Small intestine (tissue), 16 donors: ENCODE measurements at places on chromosomes 11 and 22. TPM values are rescaled to one million over a fixed set of nuclear protein-coding genes. Genes with fewer than 3 reads are reported as not detected.

DNA sequence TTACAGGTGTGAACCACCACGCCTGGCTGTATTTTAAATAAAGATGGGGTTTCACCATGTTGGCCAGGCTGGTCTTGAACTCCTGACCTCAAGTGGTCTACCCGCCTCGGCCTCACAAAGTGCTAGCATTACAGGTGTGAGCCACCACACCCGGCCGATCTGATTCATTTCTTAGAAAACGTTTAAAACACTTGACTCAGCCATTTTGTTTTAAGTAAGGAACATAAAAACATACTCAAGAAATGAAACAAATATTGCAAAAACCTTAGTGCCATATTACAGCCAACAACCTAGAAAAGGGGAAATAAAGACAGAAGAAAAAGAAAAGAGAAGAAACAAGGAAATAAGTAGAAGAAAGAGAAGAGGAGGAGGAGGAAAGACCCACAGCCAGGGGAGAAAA is 17.4 kb downstream of the LRFN4 start:
- H3K4me3 ChIP-seq, result no peak overlapping the region
- H3K27me3 ChIP-seq, result no peaks in the 10 kb centered on the region
- no peaks in the 10 kb centered on the region for H3K36me3 ChIP-seq
- no peaks in the 10 kb centered on the region for H3K4me1 ChIP-seq

GRCh38 chr22:27668828-27669797 is 132.4 kb downstream of the MN1 start:
- H3K36me3 ChIP-seq, result no peaks in the 10 kb centered on the region
- peak; percentile 52 for DNase-seq
- H3K27ac ChIP-seq, result peak overlapping the region; percentile 33
- H3K4me1 ChIP-seq, result no peaks in the 10 kb centered on the region
- H3K27me3 ChIP-seq, result no peaks in the 10 kb centered on the region
- H3K4me3 ChIP-seq, result no peak overlapping the region

DNA sequence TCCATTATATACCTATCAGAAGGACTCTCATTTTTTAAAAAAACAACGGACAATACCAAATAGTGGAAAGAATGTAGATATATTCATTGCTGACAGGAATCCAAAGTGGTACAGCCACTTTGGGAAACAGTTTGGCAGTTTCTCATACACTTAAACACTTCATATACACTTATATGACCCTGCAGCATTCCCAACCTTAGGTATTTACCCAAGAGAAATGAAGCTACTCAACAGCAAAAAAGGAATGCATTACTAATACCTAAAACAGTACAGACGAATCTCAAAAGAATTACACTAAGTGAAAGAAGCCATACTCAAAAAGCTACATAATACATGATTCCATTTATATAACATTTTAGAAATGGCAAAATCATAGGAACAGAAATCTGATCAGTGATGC is 51.5 kb downstream of the RBFOX2 start:
- no peak overlapping the region for H3K27ac ChIP-seq
- no peak overlapping the region for H3K4me3 ChIP-seq
- no peak for DNase-seq
- no peaks in the 10 kb centered on the region for H3K36me3 ChIP-seq

GRCh38 chr11:111554532-111554931 is 14.0 kb downstream of the LAYN start:
- H3K36me3 ChIP-seq, result no peaks in the 10 kb centered on the region
- H3K4me1 ChIP-seq, result no peaks in the 10 kb centered on the region
- no peak overlapping the region for H3K27ac ChIP-seq
- no peak overlapping the region for H3K4me3 ChIP-seq
- H3K27me3 ChIP-seq, result no peaks in the 10 kb centered on the region
- no peak for DNase-seq

- no peak overlapping the region for H3K27ac ChIP-seq
- no peaks in the 10 kb centered on the region for H3K4me1 ChIP-seq
- H3K27me3 ChIP-seq, result no peaks in the 10 kb centered on the region
- DNase-seq, result no peak
- H3K4me3 ChIP-seq, result no peak overlapping the region
- no peaks in the 10 kb centered on the region for H3K36me3 ChIP-seq
Observed at GRCh38 chr11:25183411-25183810, 686.6 kb downstream of the LUZP2 start.

GRCh38 chr22:22432479-22432878 is 76.1 kb downstream of the ZNF280B start:
- no peak overlapping the region for H3K4me3 ChIP-seq
- H3K36me3 ChIP-seq, result no peaks in the 10 kb centered on the region
- DNase-seq, result no peak
- H3K27me3 ChIP-seq, result no peaks in the 10 kb centered on the region
- no peak overlapping the region for H3K27ac ChIP-seq

DNA sequence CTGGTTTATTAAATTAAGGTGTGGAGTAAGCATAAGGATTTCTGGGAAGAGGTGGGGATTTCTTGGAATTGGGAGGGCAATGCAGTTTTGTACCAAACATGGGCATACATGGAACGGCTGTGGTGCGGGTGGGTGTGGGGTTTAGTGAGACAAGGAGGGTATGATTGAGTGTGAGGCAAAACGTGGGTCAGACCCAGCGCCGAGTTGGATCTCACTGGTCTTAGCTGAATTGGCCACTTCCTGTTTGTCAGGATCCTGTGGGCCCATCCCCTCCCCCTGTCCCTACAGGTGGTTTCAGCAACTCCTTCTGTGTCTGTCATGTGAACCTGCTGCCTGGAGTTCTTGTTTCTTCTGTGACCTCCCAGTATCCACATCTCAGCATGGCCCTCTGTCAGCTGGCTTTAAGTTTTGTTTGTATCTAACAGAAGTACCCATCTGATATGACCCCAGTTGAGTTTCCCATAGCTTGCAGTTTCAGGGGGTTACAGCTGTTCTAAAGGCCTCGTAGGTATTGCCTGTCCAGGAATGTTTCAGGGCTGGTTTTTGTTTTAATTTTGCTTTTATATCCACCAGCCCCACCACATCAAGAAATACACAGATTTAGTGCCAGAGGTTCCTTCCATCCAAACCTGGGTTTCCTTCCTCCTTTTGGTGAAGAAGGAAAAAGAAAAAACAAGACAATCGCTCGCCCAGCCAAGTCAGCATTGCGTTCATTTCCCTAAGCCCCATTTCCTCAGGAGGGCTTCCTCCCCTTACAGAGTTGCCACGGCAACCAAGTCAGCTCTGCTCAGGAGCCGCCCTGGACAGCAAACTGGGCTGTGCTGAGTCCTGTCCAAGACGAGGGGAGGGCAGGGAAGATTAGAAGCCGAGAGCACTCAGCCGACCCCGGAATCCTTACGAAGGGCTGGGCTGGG is 6.0 kb downstream of the APOL1 start:
- peaks cover 2% of the 10 kb centered on the region for H3K4me1 ChIP-seq
- no peaks in the 10 kb centered on the region for H3K27me3 ChIP-seq
- no peak overlapping the region for H3K4me3 ChIP-seq
- peaks cover 10% of the 10 kb centered on the region for H3K36me3 ChIP-seq

- no peaks in the 10 kb centered on the region for H3K36me3 ChIP-seq
- no peaks in the 10 kb centered on the region for H3K4me1 ChIP-seq
- H3K27me3 ChIP-seq, result no peaks in the 10 kb centered on the region
- H3K27ac ChIP-seq, result no peak overlapping the region
- peak; percentile 44 for DNase-seq
- H3K4me3 ChIP-seq, result no peak overlapping the region
Observed at GRCh38 chr11:47856186-47856585, 8.0 kb upstream of the NUP160 start.

- no peak for DNase-seq
- H3K4me1 ChIP-seq, result no peaks in the 10 kb centered on the region
Observed at GRCh38 chr11:133811850-133812685, 33.2 kb downstream of the SPATA19 start.

- no peak overlapping the region for H3K4me3 ChIP-seq
- DNase-seq, result no peak
- no peaks in the 10 kb centered on the region for H3K27me3 ChIP-seq
- peaks cover 44% of the 10 kb centered on the region for H3K4me1 ChIP-seq
Observed at GRCh38 chr11:60718524-60719316, 5.8 kb upstream of the MS4A18 start.

- no peak overlapping the region for H3K4me3 ChIP-seq
- no peak for DNase-seq
- no peaks in the 10 kb centered on the region for H3K27me3 ChIP-seq
- H3K36me3 ChIP-seq, result peaks cover 17% of the 10 kb centered on the region
- no peak overlapping the region for H3K27ac ChIP-seq
Observed at GRCh38 chr11:68929706-68930570, 26.2 kb downstream of the IGHMBP2 start.

- peak overlapping the region; percentile 97 for H3K27ac ChIP-seq
Observed at GRCh38 chr11:445765-446588, 4.1 kb upstream of the PTDSS2 start.

- no peaks in the 10 kb centered on the region for H3K36me3 ChIP-seq
- H3K27ac ChIP-seq, result peak overlapping the region; percentile 77
- H3K4me3 ChIP-seq, result no peak overlapping the region
- H3K4me1 ChIP-seq, result peaks cover 29% of the 10 kb centered on the region
- H3K27me3 ChIP-seq, result no peaks in the 10 kb centered on the region
Observed at GRCh38 chr11:119700536-119701346, 28.3 kb downstream of the NECTIN1 start.

GRCh38 chr22:37557321-37558001 is 2.8 kb upstream of the CDC42EP1 start:
- H3K4me3 ChIP-seq, result no peak overlapping the region
- DNase-seq, result peak; percentile 74
- peak overlapping the region; percentile 83 for H3K27ac ChIP-seq
- H3K36me3 ChIP-seq, result no peaks in the 10 kb centered on the region
- H3K27me3 ChIP-seq, result no peaks in the 10 kb centered on the region
- H3K4me1 ChIP-seq, result peaks cover 3% of the 10 kb centered on the region

- no peaks in the 10 kb centered on the region for H3K4me1 ChIP-seq
- no peaks in the 10 kb centered on the region for H3K27me3 ChIP-seq
- no peak overlapping the region for H3K4me3 ChIP-seq
- DNase-seq, result no peak
- peaks cover 18% of the 10 kb centered on the region for H3K36me3 ChIP-seq
- no peak overlapping the region for H3K27ac ChIP-seq
Observed at GRCh38 chr22:50376085-50376651, 33.0 kb downstream of the PPP6R2 start.

DNA sequence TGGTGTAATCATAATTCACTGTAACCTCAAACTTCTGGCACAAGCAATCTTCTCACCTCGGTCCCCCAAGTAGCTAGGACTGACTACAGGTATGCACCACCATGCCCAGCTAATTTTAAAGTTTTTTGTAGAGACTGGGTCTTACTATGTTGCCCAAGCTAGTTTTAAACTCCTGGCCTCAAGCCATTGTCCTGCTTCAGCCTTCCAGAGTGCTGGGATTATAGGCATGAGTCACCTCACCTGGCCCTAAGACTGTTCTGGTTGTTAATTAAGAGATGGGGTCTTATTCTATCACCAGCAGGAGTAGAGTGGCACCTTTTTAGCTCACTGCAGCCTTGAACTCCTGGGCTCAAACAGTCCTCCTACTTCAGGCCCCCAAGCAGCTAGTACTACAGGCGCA is 52.0 kb upstream of the DEPDC7 start:
- H3K27me3 ChIP-seq, result no peaks in the 10 kb centered on the region
- H3K4me1 ChIP-seq, result no peaks in the 10 kb centered on the region
- H3K27ac ChIP-seq, result no peak overlapping the region
- no peak overlapping the region for H3K4me3 ChIP-seq
- no peak for DNase-seq
- peaks cover 25% of the 10 kb centered on the region for H3K36me3 ChIP-seq

- H3K27me3 ChIP-seq, result no peaks in the 10 kb centered on the region
- no peaks in the 10 kb centered on the region for H3K36me3 ChIP-seq
- no peaks in the 10 kb centered on the region for H3K4me1 ChIP-seq
- no peak overlapping the region for H3K27ac ChIP-seq
- no peak overlapping the region for H3K4me3 ChIP-seq
- DNase-seq, result no peak
Observed at GRCh38 chr22:40535642-40536041, 100.9 kb downstream of the MRTFA start.

DNA sequence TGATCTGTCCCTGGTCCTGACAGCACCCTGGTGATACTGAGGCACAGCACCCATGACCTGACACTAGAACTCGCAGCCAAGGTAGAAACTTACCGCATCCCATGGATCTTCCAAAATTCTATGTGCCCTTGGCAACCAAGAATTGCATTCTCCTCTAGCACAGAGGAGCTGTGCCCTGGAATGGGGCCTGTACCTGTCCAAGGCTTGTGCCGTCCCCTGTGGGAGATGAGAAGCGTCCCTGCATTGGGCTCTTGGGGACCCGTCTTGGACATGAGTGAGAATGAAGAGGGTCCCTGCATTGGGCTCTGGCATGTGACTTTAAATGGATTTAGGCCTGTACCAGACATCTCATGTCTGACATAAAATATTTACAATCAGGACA is 67.1 kb downstream of the GGTLC2 start:
- no peak for DNase-seq
- no peaks in the 10 kb centered on the region for H3K4me1 ChIP-seq
- H3K27me3 ChIP-seq, result peaks cover 2% of the 10 kb centered on the region
- H3K36me3 ChIP-seq, result no peaks in the 10 kb centered on the region
- no peak overlapping the region for H3K4me3 ChIP-seq

- no peak for DNase-seq
- H3K27ac ChIP-seq, result no peak overlapping the region
- no peaks in the 10 kb centered on the region for H3K27me3 ChIP-seq
- no peaks in the 10 kb centered on the region for H3K4me1 ChIP-seq
- no peak overlapping the region for H3K4me3 ChIP-seq
Observed at GRCh38 chr11:4891996-4892640, 10.4 kb downstream of the OR51T1 start.

Gene C11orf86
- polyA plus RNA-seq, result 29.8 TPM

Gene PANX1
- 2.4 TPM for polyA plus RNA-seq

Gene MOGAT2
- 155 TPM for polyA plus RNA-seq

Gene OR9G1
- polyA plus RNA-seq, result not detected

Gene C1QTNF4
- polyA plus RNA-seq, result 1.3 TPM

Gene TRPC6
- 0.57 TPM for polyA plus RNA-seq

Gene MOV10L1
- polyA plus RNA-seq, result 0.19 TPM

Gene ASRGL1
- polyA plus RNA-seq, result 4.9 TPM
